ENCODE measurements at places on chromosomes 6 and 20.

- DNase-seq, result no peak
These were observed 155.5 kb downstream of the MRPL14 start for GRCh38 chr6:43971776-43972126.

- no peak for DNase-seq
These were observed 458.3 kb downstream of the BTBD3 start for GRCh38 chr20:12375967-12376366.

- peak; percentile 23 for DNase-seq
These were observed 122.6 kb upstream of the MCHR2 start for GRCh38 chr6:100116411-100117194.

GRCh38 chr6:3878048-3878666, 29.0 kb downstream of the FAM50B start:
- no peak for DNase-seq

GRCh38 chr6:120608826-120609225, 725.5 kb downstream of the TBC1D32 start:
- DNase-seq, result no peak

DNA sequence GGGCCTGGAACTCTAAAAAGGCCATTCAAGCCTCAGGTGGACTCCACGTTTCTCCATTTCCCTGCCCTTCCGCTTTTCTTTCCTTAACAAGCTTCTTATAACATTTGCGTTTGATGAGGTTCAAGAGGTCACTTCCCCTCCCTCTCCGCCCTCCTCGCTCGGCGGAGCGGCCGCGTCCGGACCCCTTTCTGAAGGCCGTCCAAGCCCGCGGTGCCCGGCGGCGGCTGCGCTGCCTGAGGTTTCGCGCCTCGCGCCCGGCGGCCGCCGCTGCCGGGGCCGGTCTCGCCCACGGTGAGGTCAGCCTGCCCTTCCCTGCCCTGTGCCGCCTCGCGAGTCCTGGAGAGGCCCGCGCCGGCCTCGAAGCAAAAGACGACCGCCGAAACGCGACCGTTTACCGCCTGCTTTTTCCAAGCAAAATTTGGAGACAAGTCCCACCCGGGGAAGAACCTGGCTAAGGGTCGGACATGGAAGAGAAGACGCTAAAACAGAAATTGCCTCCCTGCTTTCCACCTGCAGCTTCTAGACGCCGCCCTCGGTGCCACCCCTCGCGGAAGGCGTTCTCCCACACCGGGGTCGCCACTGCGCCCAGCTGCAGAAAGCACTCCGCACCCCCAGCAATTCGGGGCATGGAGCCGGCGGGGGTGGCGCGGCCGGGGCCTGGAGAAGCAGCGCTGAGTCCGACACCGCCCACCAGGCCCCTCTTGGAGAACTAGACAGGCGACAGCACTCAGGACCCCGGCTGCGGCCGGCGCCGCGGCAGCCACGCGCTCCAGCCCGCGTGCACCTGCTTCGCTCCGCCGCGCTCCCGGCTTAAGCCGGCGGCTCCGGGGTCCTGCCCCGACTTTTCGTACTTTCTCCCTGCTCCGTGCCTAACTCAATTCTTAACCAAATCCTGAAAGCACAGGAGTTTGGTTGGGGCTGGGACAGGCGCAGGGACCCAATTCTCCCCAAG, 11.0 kb upstream of the FOXF2 start:
- no peak for DNase-seq

DNA sequence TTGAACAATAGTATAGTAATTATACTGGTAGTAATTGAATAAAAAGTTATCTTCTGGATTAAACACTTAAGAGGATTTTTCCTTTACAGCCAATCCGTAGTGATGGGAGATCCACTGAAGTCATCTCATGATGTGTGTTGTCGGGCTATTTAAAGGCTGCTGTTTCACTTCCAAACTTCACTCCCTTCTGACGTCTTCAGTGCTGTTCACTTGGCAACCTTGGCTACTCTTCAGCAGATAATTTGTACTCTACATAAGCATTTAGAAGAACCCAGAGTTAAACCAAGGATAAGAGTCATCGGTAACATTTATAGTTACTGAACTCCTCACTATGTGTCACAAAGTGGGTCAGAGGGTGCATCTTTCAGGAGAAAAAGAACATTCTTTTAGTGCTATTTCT, 179.1 kb upstream of the EYA4 start:
- DNase-seq, result no peak

DNA sequence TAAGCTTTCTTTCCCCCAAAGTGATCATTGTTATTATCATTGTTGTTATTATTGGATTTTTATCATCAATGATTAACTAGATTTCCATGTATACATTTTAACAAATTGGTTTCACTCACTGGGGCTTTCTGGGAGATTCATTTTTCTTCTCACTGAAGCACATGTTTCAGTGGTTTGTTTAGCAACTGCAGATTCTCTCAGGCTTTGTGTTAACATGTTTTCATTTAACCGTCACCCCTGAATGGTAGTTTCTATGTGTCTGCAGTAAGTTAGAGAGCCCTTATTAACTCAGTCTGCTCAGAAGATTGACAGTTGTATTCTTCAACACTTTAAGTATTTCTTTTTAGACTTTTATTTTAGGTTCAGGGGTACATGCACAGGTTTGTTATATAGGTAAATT, 12.4 kb downstream of the ZKSCAN4 start:
- no peak for DNase-seq

GRCh38 chr6:136318676-136319075, 29.0 kb upstream of the BCLAF1 start:
- no peak for DNase-seq

DNA sequence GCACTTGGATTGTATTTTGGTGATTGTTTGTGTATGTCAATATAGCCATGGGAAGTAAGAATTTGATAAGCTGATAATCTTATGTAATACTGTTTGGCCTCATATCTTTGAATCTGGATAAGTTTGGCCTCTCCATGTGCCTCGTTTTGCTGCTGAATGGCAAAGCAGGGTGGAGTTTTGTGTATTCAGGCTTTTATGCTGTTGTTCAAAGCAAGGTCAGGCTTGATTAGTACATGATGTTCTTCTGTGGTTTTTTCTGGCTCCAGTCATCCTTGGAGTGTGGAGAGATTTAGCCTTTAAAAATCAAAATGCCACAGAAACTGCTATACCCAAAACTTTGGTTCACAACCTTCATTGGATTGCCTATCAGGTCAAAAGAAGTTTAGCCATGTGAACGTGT, 728.9 kb upstream of the GJE1 start:
- no peak for DNase-seq

- DNase-seq, result no peak
These were observed 281.7 kb upstream of the TAB2 start for GRCh38 chr6:149035766-149036165.

DNA sequence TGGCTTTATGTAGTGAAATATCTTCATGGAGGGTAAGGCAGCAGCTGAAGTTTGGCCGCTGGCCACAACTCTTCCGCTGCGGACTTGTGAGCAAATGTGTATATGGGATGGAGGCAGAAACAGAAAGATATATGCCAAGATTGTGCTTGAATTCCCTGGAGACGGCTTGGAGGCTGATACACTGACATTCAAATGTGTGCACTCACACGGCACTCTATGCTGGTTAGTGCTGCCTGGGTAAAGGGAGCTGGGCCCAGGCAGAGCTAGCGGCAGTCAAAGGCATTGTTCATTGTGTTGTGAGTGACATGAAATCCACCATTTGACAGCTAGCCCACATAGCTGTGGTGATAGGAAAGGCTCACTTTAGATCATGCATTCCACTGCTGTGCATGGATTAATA, 202.7 kb downstream of the CLIC5 start:
- no peak for DNase-seq

DNA sequence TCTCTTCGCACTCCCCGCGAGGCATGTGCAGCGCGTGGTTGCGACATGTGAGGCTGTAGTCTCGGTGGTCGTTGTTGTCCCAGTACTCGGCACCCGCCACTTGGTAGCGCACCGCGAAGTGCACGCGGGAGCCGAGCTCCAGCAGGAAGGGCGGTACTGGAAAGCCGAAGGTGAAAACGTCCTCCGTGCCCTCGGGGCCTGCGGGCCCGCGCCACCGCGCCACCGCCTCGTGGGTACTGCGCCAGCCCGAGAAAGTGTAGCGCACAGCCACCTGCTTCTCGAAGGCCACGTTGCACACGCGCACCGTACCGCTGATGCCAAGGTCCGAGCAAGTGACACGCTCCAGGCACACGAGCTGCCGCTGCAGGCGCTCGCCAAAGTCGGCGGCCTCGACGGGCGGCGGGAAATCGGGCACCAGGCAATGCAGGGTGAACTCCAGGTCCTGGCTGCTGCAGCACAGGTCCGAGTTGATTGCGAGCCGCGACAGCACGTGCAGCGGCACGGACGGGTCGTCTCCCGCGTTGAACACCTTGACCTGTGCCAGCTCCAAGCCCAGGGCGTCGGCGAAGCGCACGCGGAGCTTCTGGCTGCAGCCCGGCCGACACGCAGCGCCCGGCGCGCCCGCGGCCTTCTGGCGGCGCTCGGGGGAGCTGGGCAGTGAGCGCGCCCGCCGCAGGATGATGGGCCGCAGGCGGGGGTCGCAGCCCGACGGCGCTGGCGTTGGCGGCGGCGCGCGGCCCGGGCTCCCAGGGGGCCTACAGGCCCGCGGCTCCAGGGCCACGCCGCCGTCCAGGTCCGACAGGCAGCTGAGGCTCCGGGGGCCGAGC, 840 bp downstream of the PPP1R3D start:
- DNase-seq, result no peak

- no peak for DNase-seq
These were observed 107.2 kb downstream of the LY86 start for GRCh38 chr6:6695625-6696276.

GRCh38 chr6:13413466-13413862, 73.9 kb downstream of the GFOD1 start:
- no peak for DNase-seq

DNA sequence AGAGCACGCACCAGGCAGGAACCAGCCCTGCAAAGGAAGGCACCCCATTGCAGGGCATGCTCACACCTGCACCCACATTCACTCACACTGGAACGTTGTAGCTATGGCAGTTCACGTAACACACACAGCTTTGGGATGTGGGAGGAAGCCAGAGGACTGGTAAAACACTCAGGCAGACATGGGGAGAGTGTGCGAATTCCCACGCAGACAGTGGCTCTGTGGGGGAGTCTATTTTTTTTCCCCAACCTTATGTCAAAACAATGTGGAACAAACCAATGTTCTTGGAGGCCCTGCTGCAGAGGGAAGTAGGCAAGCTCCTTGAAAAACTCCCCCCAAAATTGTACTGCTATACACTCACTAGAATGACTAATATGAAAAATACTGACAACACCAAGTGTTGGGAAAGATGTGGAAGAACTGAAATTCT, 91.0 kb downstream of the PPP1R14C start:
- no peak for DNase-seq

DNA sequence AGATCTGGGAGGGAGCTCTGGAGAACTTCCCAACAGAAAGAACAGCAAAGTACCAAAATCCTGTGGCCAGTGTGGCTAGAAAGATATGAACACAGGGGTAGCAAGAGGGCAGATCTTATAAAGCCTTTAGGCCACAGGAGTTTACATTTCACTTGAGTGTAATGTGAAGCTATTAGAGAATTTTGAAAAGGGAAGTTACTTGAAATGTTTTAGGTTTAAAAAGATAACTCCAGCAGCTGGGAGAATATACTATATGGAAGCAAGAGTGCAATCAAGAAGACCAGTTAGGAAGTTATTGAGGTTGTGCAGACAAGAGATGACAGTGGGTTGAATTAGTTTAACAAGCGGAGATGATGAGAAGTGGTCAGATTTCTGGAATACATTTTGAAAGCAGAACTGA, 7.9 kb downstream of the SUPT3H start:
- no peak for DNase-seq

DNA sequence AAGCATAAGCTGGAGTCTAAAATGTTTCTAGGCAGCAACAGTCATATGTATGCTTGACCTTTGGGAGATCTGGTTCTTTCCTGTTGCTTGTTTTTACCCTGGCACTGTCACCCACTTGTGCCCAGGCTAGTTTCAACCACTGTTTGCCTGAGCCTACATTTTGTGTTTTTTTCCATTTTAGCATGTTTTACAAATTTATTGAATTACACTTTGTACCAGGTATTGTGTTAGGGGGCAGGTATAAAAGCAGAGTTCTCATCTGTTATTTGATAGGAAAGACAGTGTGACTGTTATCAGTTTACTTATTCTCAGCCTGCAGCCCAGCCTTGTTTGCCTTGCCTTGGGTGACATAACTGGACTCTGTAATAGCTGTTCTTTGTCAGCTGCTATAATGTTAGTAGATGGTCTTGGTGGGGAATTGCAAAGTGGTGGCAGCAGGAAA, 147.0 kb downstream of the CDKAL1 start:
- DNase-seq, result no peak

GRCh38 chr6:161265975-161266374, 7.9 kb downstream of the AGPAT4 start:
- DNase-seq, result no peak

DNA sequence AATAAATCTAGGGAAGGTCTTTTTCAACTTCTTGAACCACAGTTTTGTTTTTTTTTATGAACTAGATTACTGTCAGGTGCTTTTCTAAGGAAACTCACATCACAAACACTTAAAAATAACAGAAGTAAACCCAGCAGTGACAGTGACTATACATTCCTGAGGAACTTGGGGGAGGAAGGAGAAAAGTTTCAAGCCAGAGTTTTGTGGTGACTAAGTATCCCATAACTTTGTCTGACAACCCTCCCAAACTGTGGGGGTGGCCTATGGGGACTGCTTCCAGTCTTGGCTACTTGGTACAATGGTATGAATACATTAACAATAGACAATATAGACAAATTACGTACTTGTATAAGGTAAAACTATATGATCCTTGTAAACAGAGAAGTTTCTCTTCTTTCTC, 202.5 kb upstream of the MAN1A1 start:
- DNase-seq, result no peak

DNA sequence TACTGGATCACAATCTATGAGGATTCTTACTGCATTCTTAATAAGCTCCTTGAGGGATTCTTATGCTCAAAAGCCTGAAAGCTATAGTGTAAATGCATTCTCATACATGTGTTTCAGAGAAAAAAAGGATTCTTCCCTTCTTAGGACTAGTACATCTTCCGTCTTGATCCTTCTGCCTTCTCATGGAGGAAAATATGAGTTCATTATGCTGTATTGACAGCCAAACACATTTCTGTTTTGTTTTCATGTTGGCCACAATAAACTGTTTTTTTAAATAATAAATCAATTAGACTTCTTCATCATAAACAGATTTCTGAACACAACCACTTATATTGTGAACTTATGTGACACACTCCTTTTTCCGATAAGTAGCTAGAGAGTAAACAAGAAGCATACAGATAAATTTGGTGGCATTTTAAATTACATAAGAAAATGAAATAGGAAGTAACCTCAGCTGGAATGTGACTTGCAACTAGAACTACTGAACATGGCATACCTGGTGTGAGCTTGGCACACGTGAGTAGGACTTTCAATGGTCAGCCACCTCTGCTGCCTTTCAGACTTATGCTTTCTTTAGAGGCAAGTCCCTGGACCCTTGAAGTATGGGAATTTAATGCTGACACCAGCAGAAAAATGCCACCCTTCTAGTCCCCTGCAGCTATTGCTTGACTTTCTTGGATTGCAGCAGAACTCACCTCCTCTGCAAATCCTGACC, 350.4 kb downstream of the BCKDHB start:
- no peak for DNase-seq

- no peak for DNase-seq
These were observed 115.8 kb upstream of the MAP7 start for GRCh38 chr6:136666041-136666440.

Measured in CD4-positive, alpha-beta T cell treated with Interleukin-12 subunit alpha and Interleukin-12 subunit beta, for 1 hour (primary cell).